KBM-7 (cell line): ENCODE measurements at places on chromosomes 2 and 18.

GRCh38 chr2:1866402-1867111, 122.2 kb upstream of the PXDN start:
- no peak for DNase-seq

DNA sequence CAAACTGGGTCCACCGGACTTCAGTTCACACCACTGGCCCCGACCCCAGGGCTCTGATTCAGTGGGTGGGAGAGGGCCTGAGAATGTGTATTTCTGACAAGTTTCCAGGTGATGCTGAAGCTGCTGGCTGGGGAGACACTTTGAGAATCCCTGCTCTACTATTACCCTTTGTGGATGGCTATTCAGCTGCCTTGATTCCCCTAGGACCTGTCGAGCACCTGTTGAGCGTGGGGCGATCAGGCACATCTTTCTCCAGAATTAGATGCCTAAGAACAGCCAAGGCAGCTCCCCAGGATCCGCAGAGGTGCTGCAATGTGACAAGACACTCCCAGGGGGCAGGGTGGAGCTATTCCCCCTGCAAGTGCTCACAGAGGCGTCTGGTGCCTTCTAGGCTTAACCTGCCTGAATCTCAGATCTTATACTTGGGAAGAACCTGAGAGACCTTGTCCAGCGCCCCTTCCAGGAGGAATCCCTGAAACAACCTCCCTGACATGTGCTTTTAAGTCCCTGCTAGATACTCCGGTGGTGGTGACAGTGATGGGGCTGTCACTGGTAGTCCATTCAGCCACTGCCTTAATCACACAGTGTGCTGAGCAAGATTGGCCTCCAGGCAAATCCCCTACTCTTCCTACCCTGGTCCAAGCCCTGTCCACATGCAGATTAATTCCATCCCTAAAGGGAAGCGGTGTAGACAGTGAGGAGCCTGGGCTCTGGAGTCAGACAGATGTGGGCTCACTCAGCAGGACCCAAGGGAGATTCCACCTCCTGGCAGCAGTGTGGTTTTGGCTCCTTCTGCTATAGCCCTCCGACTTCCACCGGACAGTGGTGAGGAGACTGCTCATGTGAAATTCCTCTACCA, 43.4 kb upstream of the OTOF start:
- peak; percentile 30 for DNase-seq

- peak; percentile 25 for DNase-seq
Observed at GRCh38 chr2:159971365-159972152, 90.9 kb downstream of the PLA2R1 start.

DNA sequence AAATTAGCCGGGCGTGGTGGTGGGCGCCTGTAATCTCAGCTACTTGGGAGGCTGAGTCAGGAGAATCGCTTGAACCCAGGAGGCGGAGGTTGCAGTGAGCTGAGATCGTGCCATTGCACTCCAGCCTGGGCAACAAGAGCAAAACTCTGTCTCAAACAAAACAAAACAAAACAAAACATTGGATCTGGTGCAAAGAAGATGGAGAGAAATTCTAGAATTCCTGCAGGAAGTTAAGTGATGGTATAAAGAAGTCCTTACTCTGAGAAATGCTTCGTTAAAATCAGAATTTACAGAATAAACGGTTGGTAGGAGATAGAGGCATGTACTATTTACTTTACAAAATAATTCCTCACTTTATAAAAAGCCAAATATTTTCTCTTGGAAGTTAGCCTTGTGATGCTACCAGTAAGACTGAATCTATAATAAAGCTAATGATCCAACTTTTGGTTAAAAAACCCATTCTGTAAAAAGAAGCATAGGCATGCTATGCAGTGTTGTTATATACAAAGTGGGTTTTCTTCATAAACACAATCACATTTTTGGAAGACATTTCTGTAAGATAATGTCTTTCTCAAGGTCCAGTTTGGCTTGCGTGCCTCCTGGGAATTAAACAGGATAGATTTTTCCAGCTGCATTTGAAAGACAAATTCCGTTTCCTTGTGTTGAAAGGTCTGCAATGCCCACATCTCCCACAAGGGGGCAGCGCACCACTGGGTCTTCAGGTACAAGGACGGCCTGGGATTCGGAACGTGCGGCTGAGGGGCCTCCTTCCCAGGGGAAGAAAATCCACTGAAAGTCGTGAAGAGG, 35.6 kb upstream of the PNO1 start:
- peak; percentile 75 for DNase-seq

- no peak for DNase-seq
Observed at GRCh38 chr2:82182270-82182669, 1877.7 kb upstream of the LRRTM1 start.

GRCh38 chr2:82748653-82749052, 1710.4 kb downstream of the SUCLG1 start:
- no peak for DNase-seq

DNA sequence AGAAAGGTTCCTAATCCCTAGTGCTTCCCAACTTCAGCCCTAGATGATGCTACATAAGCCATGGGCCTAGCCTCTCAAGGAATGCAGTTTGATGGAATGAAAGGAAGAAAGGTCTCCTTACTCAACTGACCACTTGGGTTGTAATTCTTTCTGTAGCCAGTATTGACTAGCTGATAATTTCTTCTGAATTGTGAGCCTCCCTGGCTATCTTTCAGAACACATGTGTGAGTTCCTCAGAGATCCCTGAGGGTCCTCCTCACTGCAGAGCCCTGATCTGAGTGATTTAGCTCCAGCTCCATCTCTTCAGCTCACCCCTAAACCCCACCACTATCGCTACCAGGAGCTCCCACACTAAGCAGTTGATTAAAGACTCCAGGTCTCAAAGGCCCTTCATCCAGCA, 31.5 kb downstream of the CFAP210 start:
- no peak for DNase-seq

DNA sequence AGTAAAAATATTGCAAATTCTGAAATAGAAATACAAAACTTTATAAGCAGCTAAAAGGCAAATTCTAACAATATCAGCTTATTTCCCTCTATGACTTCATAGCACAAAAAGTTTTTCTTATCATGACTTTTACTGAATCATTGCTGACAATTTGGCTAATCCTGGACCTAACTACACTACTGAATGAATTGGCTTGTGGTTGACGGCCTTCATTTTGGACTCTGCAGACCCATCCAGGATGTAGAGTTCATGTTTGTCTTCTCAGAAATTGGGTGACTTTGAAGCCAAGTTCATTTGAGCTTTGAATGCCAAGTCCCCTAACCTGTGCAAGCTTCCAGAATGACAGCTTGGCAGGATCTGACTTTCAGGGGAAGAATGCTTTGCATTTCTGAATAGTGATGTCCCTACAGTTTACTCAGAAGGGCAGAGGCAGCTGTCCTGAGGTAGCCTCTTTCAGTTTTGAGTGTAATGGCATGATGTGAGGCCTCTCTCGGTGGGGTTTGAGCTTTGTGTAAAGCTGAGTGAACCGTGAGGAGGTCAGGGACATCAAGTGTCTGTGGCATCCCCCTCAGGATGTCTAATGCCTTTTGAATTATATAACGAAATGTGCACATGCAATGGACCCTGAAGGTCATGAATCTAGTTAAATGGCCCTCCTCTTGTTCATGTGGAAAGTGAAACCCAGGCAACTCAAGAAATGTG, 48.0 kb downstream of the EFEMP1 start:
- no peak for DNase-seq

GRCh38 chr2:238709325-238710025, 138.4 kb upstream of the TWIST2 start:
- no peak for DNase-seq

- DNase-seq: no peak
Observed at GRCh38 chr2:232491139-232491780, 3.6 kb upstream of the ECEL1 start.

DNA sequence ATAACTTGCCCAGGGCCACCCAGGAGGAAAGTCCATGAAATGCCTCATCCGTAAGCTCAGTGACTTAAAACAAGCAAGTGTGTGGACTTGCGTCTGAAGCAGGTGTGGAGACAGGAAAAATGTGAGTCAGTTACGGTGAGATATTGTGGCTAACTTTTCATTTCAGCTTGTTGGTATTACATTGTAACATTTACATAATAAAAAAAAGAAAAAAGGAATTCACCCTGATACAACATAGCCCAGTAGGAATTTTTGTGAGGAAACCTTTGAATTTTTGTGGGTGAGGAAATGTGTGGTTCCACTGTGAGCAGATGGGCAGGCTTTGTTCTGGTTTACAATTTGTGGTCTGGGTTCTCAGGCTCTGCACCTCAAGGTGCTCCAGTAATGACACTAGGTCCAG, 33.7 kb upstream of the LYPD6B start:
- DNase-seq: no peak

DNA sequence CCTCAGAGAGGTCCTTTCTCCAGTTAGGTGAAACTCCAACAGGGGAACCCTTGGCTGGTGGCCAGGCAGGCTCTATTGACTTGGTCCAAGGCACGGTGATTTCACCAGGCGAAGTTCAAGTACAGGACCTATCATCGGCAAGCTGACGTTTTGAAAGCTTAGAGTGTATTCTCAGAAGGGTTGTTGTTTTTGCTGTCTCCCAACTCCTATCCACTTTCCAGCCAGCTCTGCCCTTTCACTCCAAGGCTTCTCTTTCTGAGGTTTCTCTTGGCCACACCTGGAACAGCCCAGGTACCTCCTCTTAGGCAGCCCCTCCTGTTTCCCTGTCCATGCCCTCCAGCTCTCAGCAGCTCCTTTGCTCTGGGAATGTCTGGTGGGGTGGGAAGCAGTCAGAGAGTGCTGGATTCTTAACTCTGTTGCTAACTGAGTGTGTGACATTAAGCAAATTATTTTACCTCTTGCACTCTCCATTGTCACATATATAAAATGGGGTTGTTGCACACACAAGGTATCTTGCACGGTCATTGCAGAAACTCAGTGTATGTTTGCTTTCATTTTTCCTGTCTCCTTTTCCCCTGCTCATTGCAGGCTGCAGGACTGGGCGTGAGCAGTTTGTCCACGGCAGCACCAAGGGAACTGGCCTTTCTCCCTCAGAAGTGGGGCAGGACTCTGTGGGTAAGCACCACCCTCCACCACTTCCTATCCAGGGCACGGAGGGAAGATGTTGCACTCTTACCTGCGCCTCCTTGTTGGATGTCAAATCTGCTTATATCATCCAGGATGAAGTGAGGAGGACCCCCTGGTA, 30.2 kb downstream of the CAPN13 start:
- no peak for DNase-seq

GRCh38 chr2:217733461-217733860, 269.3 kb downstream of the TNS1 start:
- DNase-seq: no peak

GRCh38 chr2:234695981-234696380, 199.1 kb upstream of the ARL4C start:
- DNase-seq: no peak

- no peak for DNase-seq
Observed at GRCh38 chr2:37934591-37935513, 9.8 kb downstream of the RMDN2 start.

GRCh38 chr2:133957724-133958480, 296.0 kb upstream of the MGAT5 start:
- DNase-seq: no peak
